ENCODE measurements at places on chromosomes 11 and 22.
A peak's percentile ranks its signal among the peaks of the same experiment; 100 is the strongest.

- no peak for DNase-seq
These were observed at the start of gene PARVA for GRCh38 chr11:12377106-12377823. TSS of gene PARVA (plus strand) at chr11:12377571. CDS start at chr11:12377648, 77 bp downstream.

- DNase-seq, result no peak
These were observed 256.9 kb downstream of the CADM1 start for GRCh38 chr11:115247361-115247760.

DNA sequence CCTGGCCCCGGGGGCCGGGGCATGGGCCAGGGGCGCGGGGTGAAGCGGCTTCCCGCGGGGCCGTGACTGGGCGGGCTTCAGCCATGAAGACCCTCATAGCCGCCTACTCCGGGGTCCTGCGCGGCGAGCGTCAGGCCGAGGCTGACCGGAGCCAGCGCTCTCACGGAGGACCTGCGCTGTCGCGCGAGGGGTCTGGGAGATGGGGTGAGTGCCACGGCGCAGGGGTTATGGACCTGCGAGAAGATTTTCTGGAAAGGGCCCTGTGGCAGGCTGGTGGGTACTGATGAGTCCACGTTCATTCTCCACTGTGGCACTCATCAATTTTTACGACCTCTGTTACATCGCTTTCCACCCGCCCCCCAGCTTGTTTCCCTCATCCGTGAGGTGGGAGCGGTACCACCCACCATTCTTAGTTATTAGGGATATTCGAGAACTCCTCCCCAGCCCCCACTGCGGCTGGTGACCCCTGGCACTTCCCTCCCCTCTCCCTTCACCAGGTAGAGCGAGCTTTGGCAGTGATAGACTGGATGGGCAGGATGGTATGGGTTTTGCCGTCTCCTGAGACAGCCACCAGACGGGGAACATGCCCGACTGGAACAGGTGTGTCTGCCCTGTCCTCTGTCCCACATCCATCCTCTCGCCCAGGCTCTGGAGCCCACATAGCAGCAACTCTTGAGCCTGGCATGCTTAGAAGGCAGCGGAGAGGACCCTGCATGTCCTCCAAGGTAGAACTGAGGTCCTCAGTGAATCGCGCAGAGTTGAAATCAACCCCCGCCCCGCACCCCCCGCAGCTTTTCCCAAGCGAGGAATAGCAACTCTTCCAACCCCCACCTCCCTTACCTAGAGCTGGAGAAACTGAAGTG lies 562 bp downstream of the DGAT2 start:
- DNase-seq, result no peak

DNA sequence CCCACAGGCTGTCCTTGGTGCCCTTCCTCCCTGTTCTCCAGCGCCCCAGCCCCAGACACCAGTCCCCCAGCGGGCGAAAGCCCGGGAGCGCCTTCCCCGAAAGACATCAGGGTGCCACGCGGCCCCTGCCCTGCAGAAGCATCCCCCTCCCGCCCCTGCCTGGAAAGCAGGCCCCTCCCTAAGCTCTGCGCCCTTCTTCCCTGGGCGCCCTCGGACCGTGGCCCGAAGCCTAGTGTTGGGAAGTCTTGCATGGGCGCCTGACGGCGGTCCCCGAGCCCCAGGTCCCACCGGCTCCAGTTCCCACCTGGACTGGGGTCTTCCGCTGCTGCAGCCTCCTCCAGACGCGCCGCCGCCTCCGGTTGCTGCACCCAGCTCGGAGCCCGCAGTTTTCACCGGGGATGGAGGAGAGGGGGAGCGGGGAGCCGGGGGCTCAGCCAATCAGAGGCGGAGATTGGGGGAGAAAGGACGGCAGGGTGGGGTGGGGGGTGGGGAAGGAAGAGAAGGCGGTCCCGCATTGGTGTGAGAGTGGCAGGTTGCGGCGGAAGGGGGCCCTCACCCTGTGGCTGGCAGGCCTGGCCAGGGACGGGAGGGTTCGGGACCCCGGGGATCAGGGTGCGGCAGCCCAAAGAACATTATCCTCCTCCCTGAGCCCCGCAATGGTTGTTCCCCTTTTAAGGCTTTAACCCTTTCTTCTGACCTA lies at the start of gene THY1:
THY1 (minus strand) TSS at position 364 of the 700 bp plus-strand sequence. CDS start 2,267 bp downstream, outside the sequence.
- DNase-seq, result no peak

DNA sequence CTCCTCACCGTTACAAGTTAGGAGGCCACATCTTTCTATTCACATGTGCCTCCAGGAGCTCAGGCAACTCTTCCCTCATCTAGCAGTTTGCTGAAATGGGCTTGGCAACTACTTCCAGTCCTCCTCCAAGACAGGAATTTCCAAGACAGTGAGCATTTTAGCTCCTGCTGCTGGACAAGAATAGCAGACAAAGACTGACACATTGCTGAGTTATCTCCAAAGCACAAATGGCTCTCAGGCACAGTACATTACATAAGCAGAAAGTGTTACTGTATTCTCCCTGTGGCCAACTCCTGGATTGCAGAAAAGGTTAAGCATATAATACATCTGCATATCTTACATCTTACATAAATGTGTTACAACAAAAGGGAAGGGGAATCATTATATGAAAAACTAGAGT lies 83.2 kb upstream of the POU2AF2 start:
- peak; percentile 22 for DNase-seq

DNA sequence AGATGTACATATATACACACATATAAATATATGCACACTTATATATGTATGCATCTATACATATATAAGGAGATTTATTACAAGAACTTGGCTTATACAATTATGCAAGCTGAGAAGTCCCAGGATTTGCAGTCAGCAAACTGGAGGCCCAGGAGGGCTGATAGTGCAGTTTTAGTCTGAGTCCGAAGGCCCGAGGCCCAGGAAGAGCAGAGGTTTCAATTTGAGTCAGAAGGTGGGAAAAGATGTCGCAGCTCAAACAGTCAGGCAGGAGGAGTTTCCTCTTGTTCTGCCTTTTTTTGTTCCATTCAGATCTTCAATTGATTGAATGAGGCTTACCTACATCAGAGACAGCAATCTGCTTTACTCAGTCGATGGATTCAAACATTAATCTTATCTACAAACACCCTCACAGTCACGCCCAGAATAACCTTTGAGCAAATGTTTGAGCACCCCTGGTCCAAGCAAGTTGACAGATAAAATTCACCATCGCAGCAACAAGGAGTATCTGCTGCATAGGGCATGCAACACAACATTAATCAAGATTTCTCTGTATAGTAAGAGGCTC lies 4.0 kb upstream of the SGSM1 start:
- no peak for DNase-seq

DNA sequence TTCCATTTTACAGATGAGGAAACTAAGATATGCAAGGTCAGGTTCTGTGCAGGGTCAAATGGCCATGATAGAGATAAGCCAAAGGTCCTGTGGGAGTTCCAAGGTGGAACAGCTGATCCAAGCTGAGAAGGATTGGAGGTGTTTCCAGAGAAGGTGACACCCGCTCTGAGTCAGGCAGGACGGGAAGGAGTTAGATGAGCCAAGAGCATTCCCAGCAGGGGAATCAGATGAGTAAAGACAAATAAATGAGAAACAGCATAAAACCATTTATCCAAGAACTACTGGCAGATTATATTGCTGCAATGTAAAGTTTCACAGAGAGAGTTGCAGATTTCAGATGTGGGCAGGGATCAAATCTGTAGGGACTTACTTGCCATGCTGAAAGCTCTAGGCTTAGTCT lies 18.9 kb upstream of the HEPHL1 start:
- DNase-seq, result no peak

DNA sequence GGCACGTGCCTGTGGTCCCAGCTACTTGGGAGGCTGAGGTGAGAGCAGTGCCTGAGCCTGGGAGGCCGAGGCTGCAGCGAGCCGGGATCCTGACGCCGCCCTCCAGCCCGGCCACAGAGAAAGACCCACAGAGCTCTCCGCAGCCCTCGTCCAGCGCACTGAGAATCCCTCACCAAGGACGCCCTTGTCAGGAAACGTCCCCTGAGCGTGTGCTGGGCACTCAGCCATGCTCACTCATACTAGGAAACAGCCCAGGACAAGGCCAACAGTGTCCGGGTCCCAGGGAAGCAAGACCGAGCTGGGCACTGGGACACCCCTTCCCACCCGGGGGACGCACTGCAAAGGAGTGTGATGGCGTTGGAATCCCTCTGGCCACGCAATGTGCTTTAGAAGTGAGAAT lies 14.5 kb downstream of the DEAF1 start:
- no peak for DNase-seq

DNA sequence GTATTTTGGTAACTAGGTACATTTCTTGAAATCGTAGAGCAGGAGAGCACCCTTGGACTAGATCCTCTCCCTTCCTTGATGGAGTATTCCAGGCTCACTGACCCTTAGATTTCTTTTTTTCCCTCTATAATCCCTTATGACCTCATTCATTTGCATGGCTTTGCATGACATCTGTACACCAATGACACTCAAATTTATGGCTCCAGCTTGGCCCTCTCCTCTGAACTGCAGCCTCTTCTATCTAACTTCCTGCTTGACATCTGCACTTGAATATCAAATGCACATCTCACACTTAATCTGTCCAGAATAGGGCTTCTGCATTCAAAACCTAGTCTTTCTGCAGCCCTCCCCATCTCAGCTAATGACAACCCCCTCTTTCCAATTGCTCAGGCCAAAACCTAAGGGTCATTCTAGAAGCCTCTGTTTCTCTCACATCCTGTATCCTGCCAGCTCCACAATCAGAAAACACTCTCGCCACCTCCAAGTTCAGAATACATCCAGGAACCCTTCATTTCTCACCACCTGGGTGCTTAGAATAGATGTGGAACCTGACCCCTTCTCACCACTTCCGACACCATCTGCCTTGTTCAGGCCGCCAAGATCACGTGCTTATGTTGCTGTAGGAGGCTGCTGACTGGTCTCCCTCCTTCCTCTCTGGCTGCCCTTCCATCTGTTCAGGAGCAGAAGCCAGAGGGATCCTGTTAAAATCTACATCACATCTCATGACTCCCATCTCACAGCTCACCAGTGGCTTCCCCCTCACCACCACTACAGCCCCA lies 138.9 kb upstream of the MTNR1B start:
- no peak for DNase-seq

DNA sequence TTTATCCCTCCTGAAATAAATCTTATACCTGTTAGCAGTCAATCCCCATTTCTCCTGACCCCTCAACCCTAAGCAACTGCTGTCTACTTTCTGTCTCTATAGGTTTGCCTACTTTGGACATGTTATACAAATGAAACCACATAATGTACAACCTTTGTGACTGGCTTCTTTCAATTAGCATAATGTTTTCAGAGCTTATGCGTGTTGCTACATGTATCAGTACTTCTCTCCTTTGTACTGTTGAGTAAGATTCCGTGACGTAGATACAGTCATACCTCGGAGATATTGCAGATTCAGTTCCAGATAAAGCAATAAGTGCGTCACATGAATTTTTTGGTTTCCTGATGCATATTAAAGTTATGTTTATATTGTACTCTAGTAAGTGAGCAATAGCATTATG lies 127.3 kb downstream of the MORC2 start:
- no peak for DNase-seq
